Dermis blood vessel endothelial cell (primary cell): ENCODE measurements at places on chromosomes 2 and 18.

DNA sequence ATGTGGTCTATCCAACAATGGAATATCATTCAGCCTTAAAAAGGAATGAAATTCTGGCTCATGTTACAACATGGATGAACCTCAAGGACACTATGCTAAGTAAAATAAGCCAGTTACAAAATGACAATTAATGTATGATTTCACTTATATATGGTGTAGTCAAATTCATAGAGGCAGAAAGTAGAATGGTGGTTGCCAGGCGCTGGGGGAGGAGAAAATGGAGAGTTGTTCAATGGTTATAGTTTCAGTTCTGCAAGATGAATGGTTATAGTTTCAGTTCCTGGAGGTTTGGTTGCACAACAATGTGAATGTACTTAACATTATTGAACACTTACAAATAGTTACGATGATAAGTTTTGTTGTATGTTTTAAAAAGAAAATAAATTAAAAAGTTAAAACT is 79.2 kb upstream of the IL1R2 start:
- DNase-seq, result no peak

DNA sequence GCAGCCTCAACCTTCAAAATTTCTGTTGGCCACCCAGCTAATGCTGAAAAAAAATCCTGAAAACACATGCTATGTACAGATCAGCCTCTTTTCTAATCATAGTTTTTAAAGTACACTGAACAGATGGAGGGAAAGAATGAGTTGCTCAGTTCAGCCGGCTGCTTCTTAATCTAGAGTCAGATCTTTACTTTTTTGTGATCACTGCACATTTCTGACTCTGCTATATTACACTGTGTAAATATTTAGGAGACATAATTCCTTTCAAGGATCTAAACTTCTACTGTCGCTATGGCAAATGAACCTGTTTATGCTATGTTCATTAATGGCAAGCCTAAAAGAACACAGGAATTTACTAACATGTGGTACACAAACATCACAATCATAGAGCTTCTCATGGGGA is 114.2 kb downstream of the SRBD1 start:
- no peak for DNase-seq

DNA sequence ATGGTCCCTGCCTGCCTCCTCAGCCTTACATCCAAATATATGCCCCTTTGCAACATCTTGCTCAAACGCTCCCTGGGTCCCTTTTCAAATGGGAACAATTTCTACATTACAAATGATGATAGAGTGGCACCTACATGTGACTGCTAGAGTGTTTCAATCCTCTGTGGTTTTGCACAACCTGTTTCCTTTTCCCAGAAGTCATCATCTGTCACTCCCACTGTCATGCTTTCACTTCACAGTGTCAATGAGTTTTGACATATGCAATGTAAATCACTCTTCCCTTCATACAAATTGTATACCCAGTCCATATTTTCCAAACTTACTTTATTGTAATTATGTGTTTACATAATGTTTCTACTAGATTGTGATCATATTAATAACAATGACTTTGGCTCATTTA is 887.3 kb downstream of the TDRD15 start:
- DNase-seq, result no peak

GRCh38 chr2:9767656-9768281 is 75.5 kb upstream of the TAF1B start:
- DNase-seq, result no peak

GRCh38 chr2:240467149-240467642 is 31.7 kb downstream of the GPC1 start:
- no peak for DNase-seq

DNA sequence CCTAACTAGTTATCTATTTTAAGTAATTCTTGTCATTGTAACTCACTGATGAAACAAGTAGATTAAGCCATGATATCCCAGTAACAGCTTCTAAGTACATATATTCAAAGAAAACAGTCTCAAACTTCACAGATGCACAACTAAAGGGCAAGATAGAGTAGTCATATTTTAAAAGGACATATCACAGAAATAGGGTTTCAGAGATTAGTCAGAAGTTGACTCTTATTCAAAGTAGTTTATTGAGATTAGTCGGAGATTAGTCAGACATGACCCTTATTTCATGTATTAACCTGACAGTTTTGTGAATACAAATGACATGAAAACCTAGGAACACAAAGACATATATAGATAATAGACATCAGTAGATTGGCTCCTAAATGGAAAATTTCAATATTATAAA is 15.9 kb upstream of the CHAC2 start:
- DNase-seq, result peak; percentile 11

- DNase-seq, result no peak
Measured at GRCh38 chr2:47206681-47207080, 51.6 kb upstream of the STPG4 start.

- no peak for DNase-seq
Measured at GRCh38 chr2:134501476-134502091, 217.2 kb downstream of the TMEM163 start.

DNA sequence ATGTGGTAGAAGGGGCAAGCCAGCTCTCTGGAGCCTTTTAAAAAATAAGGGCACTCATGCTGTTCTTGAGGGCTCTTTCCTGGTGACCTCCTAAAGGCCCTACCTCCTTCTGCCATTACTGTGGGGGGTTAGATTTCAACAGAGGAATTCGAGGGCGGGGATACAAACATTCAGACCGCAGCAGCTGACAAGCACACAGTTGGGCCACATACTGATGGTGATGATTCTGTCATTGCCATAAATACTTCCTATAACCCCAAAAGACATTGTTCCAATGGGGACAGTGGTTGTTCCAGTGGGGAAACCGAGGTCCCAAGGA is 67.0 kb downstream of the TSHZ1 start:
- DNase-seq, result no peak

GRCh38 chr2:238336151-238336550 is 15.8 kb downstream of the TRAF3IP1 start:
- DNase-seq, result no peak

GRCh38 chr2:37892436-37893114 is 32.5 kb upstream of the RMDN2 start:
- no peak for DNase-seq

GRCh38 chr2:41736586-41736985 is 311.2 kb upstream of the PKDCC start:
- no peak for DNase-seq

- peak; percentile 45 for DNase-seq
Measured at GRCh38 chr2:189285962-189286645, 106.5 kb upstream of the COL5A2 start.
